Stimulated activated CD4-positive, alpha-beta T cell treated with anti-CD3 and anti-CD28 coated beads, Interleukin-1b, Interleukin-23, amount 100 ng/mL, for 24 hours (primary cell): ENCODE measurements at places on chromosomes 12 and 14.

- no peak for DNase-seq
These were observed 123.2 kb upstream of the SEL1L start for GRCh38 chr14:81656811-81657210.

- DNase-seq: no peak
These were observed 60.9 kb upstream of the CMKLR1 start for GRCh38 chr12:108400056-108400455.

- DNase-seq: no peak
These were observed 61.5 kb upstream of the PLEKHG7 start for GRCh38 chr12:92641291-92641690.

GRCh38 chr14:104822821-104823615, 22.1 kb downstream of the ZBTB42 start:
- DNase-seq: no peak

- DNase-seq: no peak
These were observed 124.5 kb downstream of the GPR65 start for GRCh38 chr14:88129306-88130056.

- DNase-seq: no peak
These were observed 30.6 kb upstream of the SLC2A3 start for GRCh38 chr12:7966563-7966962.

DNA sequence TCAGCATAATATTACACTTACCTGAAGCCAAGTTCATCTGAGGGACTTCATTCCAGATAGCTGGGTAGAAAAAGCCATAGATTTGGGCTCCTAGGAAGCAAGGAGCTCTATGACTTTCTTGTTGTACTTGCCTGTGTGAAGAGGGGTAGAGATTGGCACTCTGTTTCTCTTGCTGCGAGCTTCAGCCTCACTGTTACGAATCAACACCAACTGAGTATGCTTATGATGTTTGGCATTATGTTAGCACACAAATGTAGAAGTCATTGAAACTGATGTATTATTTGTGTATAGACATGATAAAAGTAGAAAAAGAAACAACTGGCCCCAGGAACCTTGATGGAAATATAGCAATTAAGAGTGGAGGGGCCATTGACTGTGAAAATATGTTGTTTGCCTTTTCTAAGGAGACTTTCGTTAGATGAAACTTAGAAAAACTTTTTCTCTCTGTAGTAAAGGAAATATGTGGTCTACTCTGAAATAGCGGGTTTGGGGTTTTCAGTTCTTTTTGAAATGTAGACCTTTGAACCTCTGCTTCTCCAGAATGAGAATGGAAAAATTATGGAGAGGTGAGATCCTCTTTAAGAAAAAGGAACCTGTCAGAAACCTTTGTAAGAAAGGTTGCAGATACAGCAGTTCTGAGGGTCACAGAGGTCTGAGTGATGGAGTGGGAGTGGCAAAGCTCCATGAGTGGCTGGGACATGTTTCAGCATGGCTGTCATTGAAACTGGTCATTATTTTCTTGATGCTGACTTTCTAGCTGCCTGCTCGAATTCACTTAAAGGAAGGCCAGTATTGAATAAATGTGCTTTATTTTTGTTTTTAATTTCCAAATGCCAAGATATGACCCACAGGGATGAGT, 159.9 kb downstream of the GCH1 start:
- DNase-seq: no peak

GRCh38 chr12:262113-262512, 523 bp downstream of the SLC6A13 start:
- no peak for DNase-seq

GRCh38 chr12:66051361-66051760, 79.2 kb downstream of the LLPH start:
- DNase-seq: no peak

- no peak for DNase-seq
These were observed 107.6 kb downstream of the PLEKHG7 start for GRCh38 chr12:92810370-92810769.

- no peak for DNase-seq
These were observed 342.4 kb upstream of the FLRT2 start for GRCh38 chr14:85187521-85187920.

- DNase-seq: no peak
These were observed 91.4 kb downstream of the NCOR2 start for GRCh38 chr12:124476011-124476400.

GRCh38 chr14:52086711-52087110, 17.9 kb upstream of the NID2 start:
- DNase-seq: no peak

DNA sequence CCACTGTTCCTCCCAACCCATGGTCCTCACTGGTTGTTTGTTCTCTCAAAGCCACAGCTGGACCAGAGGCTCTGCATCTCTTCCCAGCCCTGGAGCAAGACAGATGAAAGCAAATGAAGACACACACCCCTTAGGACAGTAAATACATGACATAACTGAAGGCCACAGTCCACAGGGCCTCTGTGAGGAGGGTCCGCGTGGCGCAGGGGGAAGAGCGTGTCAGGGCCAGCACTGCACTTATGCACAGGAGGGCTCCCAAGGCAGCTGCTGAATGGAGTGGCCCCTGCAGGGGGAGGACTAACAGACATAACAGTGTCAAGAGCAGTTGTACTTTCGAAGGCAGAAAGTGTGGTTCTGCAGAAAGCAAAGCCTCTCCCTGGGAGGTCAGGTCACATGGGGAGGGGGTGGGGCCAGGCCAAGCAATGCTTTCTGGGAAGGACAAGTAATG, 79.9 kb downstream of the CHGA start:
- no peak for DNase-seq

DNA sequence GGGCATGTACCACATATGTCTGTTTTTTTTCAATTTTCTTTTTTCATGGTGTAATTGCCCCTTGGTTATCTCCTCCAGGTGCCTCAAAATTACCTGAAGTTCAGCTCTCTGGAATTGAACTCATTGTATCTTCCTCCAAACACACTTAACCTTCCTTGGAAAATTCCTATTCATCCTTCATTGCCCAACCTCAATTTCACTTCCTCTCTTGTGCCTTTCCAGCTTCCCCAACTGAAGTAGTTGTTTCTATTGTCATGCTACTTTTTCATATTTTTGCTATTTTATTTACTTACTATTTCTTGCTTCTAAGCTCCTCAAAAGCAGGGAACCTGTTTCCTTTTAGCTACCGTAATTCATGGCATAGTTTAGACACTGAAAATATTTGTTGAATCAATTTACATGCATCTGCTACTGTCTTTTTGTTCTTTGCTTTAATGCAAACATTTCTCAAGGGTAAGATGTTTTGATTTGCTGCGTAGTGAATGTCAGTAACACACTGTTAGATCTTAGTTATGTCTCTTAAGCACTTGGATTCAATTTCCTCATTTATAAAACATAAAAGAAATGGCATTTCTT, 37.0 kb upstream of the STXBP6 start:
- no peak for DNase-seq

- DNase-seq: no peak
These were observed 163.0 kb downstream of the PTCSC3 start for GRCh38 chr14:36013483-36013882.

DNA sequence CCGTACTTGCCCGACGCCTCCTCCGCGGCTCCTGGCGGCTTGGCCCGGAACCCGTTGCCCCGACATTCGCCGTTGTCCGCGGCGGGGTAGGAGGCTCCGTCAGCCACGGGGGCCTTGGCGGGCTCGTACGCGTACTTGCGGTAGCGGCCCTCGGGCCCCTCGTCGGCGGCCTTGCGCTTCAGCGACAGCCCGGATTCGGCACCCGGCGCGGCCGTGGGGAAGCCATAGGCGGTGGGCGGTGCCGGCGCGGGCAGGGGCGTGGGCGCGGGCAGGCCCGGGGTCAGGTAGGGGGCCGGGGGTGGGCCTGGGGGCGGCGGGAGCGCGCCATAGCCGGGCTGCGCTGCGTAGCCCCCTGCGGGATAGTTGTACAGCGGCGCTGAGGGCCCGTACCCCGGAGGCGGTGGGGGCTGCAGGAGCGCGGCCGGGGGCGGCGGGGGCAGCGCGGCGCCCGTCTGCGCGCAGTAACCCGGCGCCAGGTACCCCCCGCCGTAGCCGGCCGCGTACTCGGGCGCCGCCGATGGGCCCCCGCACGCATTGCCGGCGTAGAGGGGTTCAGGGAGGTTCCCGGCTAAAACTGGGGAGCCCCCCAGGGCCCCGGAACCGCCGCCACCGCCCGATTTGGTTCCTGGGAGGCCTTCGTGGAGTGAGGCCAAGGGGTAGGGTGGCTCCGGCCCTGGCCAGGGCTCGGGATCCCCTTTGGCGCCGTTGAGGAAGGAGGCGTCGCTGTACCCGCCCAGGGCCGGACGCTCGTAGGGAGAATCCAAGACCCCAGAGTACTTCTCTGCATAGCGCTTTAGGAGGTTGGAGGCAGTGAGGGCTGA, 26.9 kb downstream of the FIGNL2 start:
- no peak for DNase-seq

DNA sequence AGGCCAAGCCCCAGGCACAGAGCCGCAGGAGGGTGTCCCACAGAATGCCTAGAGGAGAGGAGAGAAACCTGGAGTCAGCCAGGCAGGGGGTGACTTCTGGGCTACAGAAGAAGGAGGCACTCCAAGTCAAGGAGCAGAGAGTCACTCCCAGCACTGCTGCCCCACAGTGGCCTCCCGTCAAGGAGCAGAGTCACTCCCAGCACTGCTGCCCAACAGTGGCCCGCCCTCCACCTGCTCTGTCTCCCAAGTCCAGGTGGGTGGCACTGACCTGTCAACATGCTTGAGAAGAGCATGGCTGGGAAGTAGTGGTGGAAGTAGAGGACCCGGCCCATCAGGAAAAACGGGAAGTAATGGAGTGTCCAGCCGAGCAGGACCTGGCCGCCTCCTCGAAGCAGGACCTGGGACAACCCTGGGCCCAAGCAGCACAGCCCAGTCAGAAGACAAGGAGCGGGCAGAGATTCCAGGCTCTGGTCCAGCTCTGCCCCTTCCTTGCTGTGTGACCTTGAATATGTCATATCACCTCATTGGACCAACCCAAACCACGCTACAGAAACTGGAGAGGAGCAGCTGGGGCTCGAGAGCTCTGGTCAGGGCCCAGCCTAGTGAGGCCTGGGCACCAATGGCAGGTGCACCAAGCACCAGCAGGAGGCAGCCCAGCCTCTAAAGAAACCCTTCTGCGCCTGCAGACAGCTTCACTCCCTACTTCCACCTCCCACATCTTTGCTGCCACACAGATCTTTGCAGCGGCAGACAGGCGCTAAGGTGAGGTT, 7.6 kb upstream of the NGB start:
- DNase-seq: no peak

DNA sequence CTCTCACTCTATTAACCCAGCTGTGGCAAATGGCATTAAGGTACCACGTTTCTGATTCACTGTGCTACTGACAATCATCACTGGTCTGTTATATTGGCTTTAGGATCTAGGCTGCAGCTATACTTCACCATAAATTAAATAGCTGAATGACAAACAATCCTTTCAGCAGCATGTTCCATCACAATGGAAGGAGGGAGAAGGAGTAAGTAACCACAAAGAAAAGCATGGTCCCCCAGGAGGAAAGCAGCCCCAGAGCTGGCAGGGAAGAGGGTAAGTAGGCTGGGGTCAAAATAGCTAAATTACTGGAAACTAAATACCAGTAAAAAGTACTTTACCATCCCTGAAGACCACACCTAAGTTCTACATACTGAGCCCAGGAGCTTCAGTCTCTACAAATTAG, 2.8 kb downstream of the ARMH4 start:
- DNase-seq: no peak

- DNase-seq: no peak
These were observed 47.4 kb downstream of the ATF7 start for GRCh38 chr12:53578783-53579182.

DNA sequence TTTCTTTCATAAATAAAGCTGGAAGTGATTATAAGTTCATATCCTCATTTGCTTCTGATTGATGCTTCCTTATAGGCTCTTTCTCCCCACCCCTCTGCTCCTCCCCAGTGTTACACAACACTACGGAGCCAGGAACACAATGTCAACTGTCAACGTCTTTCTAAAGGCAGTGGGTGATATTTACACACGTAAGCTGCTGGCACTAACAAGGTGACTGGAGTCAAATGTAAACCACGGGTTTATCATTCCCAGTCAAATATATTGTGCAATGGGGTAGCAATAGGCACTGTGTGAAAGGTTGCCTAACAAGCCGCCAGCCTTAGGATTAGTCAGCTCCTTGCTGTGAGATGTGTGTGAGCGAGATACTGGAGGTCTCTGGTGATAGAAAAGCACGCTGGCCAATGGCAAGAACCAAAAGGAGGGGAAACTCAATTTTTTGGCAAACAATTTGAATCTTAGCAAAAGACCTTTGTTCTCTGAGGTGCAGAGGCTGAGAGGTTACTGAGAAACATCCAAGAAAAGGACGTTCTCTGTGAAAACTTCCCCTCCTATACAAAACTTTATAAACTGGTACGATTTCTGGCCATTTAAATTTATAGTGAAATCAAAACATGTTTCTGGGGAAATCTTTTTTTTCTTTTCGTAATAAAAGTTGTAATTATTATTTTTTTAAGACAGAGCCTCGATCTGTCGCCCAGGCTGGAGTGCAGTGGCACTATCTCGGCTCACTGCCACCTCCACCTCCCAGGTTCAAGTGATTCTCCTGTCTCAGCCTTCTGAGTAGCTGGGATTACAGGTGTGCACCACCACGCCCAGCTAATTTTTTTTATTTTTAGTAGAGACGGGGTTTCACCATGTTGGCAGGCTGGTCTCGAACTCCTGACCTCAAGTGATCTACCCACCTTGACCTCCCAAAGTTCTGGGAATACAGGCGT, 22.3 kb upstream of the HECTD1 start:
- DNase-seq: no peak

- DNase-seq: no peak
These were observed 58.9 kb upstream of the BCL2L14 start for GRCh38 chr12:12011880-12012260.

DNA sequence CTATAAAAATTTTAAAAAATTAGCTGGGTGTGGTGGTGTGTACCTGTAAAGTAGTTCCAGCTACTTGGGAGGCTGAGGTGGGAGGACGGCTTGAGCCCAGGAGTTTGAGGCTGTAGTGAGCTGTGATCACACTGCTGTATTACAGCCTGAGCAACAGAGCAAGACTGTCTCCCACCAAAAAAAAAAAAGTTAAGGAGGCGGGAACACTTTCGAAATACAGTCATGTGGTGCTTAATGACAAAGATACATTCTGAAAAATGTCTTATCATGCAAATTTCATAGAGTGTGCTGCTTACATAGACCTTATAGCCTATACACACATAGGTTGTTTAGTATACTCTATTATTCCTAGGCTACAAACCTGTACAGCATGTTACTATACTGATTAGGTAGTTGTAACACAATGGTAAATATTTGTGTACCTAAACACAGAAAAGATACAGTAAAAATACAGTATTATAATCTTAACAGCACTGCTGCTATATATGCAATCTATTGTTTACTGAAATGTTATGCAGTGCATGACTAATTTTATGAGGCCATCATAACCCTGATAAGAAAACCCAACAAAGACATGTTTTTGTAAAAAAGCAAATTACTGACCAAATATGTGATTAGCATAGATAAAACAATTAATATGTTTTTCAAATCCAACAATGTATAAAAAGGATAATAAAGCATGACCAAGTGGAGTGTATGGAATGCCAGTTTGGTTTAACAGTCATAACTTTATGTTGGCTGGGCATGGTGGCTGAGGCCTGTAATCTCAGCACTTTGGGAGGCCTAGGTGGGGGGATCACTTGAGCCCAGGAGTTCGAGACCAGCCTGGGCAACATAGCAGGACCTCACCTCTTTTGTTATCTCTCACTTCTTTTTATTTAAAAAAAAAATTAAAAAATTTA, 11.4 kb downstream of the EIF2S1 start:
- DNase-seq: no peak

- DNase-seq: no peak
These were observed 46.0 kb downstream of the KCNK10 start for GRCh38 chr14:88276923-88277596.

- no peak for DNase-seq
These were observed 195.6 kb downstream of the TTC7B start for GRCh38 chr14:90620568-90621077.

GRCh38 chr12:118846416-118846815, 134.9 kb upstream of the SRRM4 start:
- DNase-seq: no peak
